ENCODE measurements at places on chromosomes 5 and 9.

DNA sequence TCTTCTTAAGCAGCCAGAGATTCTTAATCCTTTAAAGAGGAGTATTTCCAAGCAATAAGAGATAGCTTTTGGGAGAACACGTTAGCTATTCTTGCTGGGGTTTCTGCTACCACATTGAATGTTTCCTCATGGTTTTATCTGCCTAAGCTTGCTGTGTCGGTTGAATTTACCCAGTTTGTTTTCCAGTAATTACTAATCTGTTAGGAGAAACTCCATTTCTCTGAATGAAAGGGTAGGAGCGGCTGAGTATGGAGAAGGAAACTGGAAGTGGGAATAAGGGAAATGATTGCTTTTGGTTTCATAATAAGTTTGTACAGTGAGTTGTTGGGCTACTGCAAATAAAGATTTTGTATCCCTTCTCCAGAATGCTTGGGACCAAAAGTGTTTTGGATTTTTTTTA, 1.2 kb downstream of the JAK2 start:
- DNase-seq: no peak

DNA sequence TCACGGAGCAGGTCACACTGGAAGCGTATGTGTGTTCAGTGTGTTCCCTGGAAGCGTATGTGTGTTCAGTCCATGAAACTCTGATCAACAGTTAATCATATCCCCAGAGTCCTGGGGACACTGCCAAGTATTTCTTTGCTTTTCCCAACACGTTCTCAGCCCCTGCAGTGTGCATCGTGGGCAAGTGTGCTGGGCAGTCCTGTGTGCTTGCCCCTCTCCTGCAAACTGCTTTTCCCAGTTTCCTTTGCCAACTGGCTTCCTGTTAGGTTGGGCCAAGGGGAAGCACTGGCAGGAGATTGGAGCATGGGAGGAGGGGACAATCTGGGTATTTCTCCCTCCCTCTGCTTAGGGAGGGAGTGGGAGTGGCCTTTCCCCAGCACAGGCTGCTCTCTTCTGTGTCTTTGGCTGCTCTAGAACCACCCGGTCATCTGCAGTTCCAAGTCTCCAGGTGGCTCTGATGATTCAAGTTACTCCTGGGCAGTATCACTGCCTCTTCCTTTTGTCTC, 36.8 kb upstream of the NEK6 start:
- DNase-seq: no peak

DNA sequence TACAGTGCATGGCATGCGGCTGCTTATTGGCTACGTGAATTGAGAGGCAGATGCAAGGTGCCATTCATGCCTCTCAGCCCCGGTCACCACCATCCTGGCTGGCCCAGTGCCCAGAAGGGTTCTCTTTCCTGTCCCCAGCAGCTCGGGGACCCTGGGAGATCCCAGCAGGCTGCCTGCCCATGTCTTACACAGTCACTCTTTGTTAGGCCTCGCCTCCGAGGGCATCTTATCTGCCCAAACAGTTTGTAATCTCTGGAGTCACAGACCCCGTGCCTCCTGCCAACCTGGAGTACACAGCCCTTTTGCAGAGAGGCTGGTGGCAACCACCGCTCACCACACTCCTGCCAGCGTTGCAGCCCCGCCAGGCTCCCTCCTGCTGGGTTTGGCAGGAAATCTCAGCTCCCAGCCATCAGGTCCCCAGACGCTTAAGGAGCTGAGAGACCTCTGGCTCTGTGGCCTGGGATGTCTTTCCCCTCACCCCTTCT, 7.0 kb upstream of the AK1 start:
- DNase-seq: no peak

DNA sequence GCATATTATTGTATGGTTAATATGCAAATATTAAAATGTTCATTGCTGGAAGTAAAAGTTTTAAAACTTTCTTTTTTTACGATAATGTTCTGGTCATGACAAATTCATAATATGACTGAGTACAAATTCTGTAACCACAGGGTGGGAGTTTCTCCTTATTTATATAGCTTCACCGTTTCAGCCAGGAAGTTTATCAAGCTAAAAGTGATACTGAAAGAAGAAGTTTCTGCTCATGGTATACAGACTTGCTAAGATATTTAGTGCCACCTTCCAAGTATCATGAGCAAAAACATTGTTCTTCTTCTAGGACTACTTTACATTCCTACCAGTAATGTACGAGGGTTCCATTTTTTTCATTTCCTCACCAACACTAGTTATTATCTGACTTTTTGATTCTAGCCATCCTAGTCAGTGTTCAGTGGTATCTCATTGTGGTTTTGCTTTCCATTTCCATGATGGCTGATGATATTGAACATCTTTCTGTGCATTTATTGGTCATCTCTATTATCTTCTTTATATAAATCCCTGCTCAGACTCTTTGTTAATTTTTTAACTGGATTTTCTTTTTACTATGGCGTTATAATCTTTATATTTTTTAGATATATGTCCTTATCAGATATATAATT, 94.2 kb upstream of the PRRC1 start:
- DNase-seq: no peak

DNA sequence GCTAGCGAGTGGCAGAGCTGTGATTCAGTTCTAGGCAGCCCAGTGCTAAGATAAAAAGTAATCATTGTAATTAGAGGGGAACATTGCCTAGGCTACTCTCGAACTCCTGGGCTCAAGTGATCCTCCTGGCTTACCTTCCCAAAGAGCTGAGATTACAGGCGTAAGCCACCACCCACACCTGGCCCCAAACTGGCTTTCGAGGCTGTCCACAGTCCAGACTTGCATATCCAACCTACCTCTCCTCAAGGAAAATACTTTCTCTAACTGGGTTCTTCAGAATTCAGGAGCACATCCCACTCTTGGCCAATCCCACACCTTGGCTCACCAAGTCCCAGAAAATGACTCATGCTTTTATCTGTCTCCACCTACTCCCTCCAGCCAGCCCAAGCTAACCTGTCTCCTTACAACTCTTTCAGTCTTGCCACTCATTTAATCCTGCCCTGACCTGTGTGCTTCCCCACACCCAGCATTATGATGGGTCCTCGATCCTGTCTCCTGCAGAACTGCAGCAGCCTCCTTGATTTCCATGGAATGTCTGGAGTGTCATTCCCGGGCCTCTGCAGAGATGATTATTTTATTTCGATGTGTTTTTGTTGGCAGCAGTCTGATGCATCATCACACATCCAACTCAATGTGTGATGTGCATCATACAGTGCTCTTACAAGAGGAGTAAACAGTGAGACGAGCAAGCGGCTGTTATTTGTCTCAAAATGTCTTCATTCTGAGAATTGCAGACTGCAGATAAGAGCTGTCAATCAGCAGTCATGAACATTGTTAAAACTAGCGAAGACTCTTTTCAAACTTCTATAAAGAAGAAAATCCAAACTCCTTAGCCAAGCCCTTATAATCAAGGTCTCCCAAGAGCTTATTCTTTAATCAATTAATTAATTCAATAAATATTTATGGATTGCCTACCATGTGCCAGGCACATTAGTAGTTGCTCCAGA, 167.3 kb downstream of the SEC61B start:
- DNase-seq: no peak

DNA sequence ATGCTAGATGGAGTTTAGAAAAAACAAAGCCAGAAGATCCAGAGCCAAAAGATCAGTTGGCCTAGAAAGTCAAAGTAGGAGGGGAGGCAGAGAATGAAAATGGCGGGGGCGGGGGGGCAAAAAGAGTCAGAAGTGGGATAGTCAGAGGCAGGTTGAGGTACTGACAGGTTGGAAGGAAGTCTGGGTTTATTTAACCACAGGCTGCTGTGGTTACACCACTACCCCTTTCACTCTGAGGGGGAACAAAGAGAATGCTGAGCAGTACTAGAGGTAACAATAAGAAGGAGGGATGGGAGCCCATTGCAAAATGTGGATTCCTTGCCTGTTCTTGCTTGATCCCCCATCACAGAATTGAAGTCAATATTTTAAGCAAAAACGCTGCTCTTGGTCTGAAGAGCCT, 111.8 kb downstream of the CAVIN4 start:
- no peak for DNase-seq

DNA sequence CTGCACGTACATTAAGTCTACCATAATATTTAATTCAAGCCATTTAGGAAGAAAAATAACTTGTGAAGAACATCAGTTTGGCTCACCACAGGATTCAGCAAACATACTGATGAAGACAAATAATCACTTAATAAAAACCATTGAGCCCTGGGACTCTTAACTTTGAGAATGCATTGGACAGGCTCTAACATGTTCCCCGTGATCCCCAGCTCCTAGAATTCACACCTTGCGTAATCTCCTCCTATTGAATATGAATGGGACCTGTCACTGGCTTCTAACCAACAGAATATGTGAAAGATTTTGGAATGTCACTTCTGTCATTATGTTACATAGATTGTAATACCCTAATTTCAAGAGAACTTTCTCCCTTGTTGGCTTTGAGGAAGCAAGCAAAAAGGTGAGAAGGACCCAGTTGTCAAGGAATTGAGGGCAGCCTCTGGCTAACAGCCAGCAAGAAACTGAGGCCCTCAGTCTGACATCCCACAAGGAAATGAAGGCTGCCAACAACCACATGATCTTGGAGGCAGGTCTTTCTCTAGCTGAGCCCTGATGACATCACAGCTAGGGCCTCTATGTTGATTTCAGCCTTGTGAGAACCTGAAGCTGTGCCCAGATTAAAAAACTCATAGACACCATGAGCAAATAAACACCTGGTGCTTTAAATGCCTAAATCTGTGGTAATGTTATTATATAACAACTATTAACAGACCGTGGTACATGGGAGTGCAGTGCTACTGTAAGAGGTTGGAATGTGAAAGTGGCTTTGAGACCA, 433.2 kb downstream of the SEMA5A start:
- no peak for DNase-seq

DNA sequence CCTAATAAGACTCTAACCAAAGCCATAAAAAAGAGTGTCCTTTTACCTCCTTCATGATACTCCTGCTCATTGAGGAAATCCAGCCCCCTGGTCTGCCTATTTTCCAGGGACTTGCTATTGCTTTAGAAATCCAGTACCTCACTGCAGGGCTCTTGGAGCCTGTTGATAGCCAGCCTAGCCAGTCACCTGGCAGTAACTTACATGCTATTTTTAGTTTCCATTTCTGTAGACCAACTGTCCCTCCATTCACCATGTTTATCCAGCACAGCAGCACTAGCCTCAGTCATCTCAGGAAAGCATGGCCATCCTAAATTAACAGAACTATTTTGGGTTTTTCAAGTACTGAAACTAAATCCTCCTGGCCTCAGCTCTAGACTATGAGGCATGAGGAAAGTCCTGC, 91.5 kb upstream of the PHF24 start:
- DNase-seq: no peak

GRCh38 chr5:83277953-83278352, 193.6 kb upstream of the VCAN start:
- no peak for DNase-seq

DNA sequence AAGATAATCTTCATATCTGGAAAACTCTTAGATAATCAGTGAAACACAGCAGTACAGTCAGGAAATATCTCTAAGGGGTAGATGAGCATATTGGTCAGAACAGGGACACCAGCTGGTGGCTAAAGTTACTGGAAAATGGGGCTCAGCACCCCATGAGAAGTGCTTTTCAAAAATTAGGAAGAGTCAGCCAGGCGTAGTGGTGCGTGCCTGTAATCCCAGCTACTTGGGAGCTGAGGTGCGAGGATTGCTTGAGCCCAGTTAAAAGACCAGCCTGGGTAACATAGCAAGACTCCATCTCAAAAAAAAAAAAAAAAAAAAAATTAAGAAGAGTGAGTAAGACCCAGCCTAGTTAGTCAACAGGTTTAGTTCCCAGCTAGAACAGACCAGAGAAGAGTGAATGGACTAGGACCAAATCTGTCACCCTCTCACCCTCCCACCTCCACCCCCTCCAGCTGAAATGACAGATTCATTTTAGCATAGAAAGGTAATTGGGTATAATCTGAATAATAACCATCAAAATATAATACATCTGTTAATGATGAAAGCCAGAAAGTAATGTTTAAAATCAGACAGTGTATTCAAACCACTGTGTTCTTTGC, 120.9 kb downstream of the CDC42SE2 start:
- no peak for DNase-seq

DNA sequence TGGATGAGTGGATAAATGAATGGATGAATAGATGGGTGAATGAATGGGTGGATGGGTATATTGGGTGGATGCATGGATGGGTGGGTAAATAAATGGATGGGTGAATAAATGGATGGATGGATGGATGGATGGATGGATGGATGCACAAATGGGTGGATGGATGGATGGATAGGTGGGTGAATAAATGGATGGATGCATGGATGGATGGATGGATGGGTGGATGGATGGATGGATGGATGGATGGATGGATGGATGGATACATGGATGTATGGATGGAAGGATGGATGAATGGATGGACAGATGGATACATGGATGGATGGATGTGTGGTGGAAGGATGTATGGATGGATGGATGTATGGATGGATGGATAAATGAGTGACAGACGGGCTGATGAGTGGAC, 113.5 kb upstream of the SARDH start:
- no peak for DNase-seq

- no peak for DNase-seq
Measured at GRCh38 chr5:130061746-130062145, 157.5 kb downstream of the CHSY3 start.

GRCh38 chr5:177347699-177348098, 3.8 kb downstream of the LMAN2 start:
- no peak for DNase-seq

GRCh38 chr5:144950996-144951395, 780.3 kb downstream of the KCTD16 start:
- DNase-seq: no peak

- DNase-seq: no peak
Measured at GRCh38 chr9:124849801-124850200, 3.5 kb upstream of the WDR38 start.

DNA sequence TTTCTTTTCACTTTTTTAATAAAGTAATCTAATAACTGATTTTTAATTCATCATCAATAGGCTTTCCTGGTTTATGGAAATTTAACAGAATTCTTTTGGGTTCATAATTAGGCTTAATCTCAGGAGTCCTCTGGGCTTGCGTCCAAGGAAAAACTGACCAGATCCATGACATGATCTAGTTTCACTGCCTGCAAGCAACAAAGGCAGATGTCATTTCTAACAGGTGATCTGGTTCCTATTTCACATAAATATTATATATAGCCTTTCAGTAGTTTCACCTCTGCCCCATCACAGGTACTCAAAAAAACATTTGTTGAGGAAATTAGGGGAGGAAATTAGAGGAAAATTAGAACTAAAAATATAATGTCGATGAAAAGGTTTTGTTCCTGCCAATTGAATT, 126.4 kb downstream of the FBXL17 start:
- DNase-seq: no peak

DNA sequence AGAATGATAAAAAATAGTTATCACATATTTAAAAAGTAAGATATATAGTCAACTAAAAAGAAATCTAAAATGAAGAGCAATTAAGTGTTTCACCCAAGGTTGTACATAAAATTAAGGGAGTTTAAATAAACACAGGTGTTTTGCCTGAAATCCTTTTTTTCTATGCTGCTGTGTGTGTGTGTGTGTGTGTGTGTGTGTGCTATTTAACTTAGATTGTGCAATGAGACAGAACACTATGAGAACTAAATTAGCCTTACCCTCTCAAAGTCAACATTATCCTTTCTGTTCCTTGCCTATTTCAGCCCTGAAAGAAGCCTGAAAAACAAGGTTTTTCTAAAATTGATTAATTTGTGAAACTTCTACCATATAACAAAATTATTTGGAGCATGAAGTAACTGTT, 516.2 kb downstream of the ELAVL2 start:
- DNase-seq: no peak

GRCh38 chr5:86884608-86885007, 266.9 kb downstream of the COX7C start:
- DNase-seq: no peak

GRCh38 chr5:142486020-142486419, 161.2 kb upstream of the SPRY4 start:
- no peak for DNase-seq
